Neural crest cell (in vitro differentiated cells): ENCODE measurements at places on chromosomes 11 and 22. TPM values are rescaled to one million over a fixed set of nuclear protein-coding genes. Genes with fewer than 3 reads are reported as not detected.

The MFRP gene
- not detected in 2 replicates for total RNA-seq

The ZFTA gene
- total RNA-seq, result 67.2 and 67.8 TPM in 2 replicates

- H3K27ac ChIP-seq, result no peak overlapping the region
- DNase-seq, result no peak
- H3K27me3 ChIP-seq, result no peaks in the 10 kb centered on the region
- no peaks in the 10 kb centered on the region for H3K36me3 ChIP-seq
These were observed 50.8 kb upstream of the ELF5 start for GRCh38 chr11:34564406-34564805.

The TMEM121B gene
- total RNA-seq, result 12.2 and 12.6 TPM in 2 replicates

DNA sequence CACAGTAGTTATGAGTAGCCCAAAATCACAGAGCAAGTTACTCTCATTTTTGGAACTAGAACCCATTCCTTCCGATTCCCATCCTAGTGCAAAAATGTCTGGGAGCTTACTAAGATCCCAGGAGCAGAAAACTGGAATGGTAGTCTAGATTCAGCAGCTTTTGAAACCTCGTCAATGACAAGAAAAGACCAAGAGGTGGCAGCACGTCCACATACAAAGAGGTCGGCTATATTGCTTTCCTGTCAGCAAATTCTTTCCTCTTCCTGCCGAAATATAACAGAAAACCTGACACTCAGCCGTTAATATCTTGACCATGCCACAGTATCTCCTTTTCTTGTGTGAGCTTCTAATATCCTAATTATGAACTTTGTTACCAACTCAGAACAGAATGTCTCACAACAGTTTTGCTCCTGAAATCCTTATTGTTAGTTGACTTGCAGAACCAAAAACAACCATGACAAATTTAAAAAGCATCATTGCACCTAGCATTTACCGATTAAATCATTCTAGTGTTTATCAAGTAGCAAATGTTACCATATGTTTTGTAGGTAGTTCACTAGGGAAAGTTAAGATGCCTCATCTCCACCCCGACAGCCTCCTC is 92.8 kb upstream of the OR9G4 start:
- no peak overlapping the region for H3K4me3 ChIP-seq
- peaks cover 4% of the 10 kb centered on the region for H3K4me1 ChIP-seq
- H3K27me3 ChIP-seq, result peaks cover 6% of the 10 kb centered on the region
- H3K36me3 ChIP-seq, result no peaks in the 10 kb centered on the region

DNA sequence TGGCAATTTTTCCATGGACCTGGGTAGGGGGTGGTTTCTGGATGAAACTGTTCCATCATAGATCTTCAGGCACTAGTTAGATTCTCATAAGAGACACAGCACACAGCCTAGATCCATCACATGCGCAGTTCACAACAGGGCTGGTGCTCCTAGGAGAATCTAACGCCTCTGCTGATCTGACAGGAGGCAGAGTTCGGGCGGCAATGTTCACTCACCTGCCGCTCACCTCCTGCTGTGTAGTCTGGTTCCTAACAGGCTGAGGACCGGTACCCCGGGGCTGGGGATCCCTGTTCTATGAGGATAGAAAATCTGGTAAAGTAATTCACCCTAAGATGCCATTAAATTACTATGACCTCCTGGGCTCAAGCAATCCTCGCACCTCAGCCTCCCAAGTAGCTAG is 318.0 kb downstream of the KIRREL3 start:
- no peak overlapping the region for H3K4me3 ChIP-seq
- no peaks in the 10 kb centered on the region for H3K4me1 ChIP-seq
- H3K36me3 ChIP-seq, result no peaks in the 10 kb centered on the region

The C22orf31 gene
- total RNA-seq, result not detected in 2 replicates

The CLDN5 gene
- 1.0 and 1.3 TPM in 2 replicates for total RNA-seq

The CEND1 gene
- total RNA-seq, result 1.0 and 1.2 TPM in 2 replicates

DNA sequence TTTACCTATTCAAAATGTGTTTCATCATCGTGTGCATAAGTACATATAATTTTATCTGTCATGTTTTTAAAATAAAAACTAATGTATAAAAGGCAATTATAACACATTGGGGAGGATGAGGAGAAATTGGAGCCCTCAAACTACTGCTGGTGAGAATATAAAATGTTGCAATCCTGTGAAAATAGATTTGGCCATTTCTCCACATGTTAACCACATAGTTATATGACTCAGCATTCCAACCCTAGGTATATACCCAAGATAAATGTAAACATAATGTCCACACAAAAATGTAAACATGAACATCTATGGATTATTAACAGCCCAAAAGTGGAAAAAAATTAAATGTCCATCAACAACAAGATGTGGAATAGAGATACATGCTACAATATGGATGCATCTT is 928.0 kb upstream of the FAT3 start:
- no peak for DNase-seq
- H3K4me1 ChIP-seq, result no peaks in the 10 kb centered on the region
- H3K36me3 ChIP-seq, result no peaks in the 10 kb centered on the region
- no peaks in the 10 kb centered on the region for H3K27me3 ChIP-seq
- no peak overlapping the region for H3K27ac ChIP-seq

The AQP11 gene
- total RNA-seq, result 1.9 and 2.1 TPM in 2 replicates
